ENCODE measurements at places on chromosomes 16 and 17.
A peak's percentile ranks its signal among the peaks of the same experiment; 100 is the strongest.

- DNase-seq: no peak
Observed at GRCh38 chr17:75684249-75684648, 17.1 kb downstream of the SAP30BP start.

DNA sequence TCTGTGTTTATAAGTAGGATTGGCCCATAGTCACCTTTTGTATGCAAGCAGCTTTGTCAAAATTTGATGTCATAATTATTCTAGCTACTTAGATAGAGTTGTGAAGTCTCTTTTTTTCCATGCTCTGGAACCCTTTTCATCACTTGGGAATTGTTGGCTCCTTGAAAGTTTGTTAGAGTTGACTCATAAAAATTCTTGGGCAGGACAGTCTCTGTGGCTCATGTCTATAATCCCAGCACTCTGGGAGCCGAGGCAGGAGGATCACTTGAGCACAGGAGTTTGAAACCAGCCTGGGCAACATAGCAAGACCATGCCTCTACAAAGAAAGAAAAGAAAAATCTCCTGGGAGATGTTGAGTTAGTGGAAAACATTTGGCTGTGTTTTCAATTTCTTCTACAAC lies 45.7 kb upstream of the MRC2 start:
- DNase-seq: no peak

DNA sequence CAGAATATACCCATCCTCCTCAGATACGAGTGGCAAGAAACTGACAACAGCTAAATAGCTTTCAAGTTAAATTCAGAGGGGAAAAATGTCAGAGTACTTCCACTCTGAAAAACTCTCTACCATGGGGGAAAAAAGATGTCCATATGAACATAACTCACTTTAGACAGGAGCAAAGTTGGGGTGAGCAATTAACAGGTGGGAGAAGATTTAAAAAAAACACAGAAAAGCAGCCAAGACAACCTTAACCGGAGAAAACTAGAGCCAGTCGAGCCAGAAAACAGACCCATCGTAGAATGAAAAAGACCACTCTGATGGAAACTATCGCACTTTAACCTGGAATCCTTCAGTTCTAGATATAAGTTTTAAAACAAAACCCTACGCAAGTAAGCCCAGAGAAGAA lies 833 bp downstream of the TERF2 start:
- no peak for DNase-seq

GRCh38 chr16:14028202-14028601 lies 42.9 kb upstream of the MRTFB start:
- no peak for DNase-seq

- no peak for DNase-seq
Observed at GRCh38 chr17:56602292-56603130, 9.0 kb downstream of the NOG start.

DNA sequence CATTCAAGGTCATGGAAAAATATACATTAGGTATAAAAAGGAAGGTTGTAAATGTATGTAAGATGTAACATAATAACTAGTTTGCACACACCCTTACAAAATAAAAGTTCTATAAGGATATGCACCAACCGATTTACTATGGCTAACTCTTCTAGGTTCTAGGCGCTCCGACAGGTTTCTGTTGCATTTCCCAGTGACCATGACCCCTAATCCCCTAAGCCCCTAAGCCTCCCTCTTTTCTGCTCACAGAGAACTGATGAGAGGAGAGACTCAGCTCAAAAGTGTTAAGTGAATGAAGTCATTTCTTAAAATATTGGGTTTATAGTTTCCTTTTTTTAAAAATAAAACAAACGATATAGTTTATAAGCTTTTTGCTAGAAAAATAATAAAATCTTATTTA lies 30.0 kb upstream of the HEATR6 start:
- DNase-seq: no peak

DNA sequence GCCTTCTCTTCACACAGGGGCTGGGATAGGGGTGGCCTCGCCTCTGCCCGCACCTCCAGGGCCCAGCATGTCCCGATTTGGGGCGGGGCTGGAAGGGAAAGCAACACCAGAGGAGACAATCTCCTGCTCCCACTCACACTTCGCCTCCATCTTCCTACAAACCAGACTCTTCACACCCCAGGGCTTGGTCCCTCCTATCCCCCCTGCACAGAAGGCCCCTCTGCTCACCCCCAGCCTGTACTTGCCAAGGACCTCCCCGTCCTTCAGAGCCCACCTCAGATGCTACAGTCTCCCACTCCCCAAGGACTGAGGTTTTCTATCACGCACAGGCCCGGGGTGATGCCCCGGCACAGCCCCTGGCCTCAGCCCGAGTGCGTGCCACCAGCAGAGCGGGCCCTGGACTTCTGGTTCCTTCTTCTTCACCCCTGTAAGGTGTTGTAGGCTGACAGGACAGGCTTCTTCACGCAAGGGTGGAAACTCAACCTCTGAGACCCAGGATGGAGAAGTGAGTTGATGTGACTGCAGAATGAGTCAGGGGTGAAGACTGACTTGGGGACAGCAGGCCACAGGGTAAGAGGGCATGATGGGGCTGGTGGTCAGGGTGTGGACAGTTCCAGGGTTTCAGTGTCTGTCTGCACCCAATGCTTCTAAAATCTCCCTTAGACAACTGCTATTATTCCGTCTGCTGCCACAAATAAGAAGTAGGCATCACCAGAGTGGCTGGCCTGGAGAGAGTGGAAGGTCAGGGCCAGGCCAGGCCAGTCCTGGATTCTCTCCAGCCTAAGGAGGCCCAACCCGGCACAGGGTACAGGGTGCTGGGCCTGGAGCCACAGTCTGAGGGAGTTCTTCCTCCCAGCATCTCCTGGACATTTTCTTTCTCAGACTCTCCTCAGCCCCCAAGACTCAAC lies 2.5 kb downstream of the ITGAE start:
- no peak for DNase-seq

DNA sequence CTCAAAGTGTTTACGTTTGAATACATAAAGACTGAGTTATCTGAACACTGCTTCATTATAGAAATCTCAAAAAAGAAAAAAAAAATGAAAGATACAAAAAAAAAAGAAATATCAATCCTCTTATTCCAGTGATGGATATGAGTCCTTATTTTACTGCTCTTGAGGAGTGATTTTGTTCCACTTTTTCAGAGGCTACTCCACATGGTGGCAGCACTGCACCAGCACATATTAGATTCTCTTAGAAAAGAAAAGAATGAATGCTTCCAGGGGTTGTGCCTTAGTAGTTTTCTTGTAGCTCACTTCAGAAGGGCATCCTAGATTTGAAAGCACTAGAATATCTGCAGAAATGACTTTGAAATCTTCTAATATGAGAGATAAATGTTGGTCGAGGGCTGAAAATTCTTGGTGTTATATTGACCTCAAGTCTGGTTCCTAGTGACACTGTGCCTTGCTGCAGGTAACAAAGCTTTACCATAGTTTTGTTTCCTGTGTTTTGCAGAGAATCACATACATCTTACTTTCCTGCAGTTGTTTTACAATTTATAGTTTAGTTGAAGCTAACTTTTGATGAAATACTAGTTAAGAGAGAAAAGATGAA lies 25.9 kb downstream of the AP2B1 start:
- no peak for DNase-seq

- DNase-seq: no peak
Observed at GRCh38 chr16:83935005-83935857, 17.8 kb upstream of the OSGIN1 start.

DNA sequence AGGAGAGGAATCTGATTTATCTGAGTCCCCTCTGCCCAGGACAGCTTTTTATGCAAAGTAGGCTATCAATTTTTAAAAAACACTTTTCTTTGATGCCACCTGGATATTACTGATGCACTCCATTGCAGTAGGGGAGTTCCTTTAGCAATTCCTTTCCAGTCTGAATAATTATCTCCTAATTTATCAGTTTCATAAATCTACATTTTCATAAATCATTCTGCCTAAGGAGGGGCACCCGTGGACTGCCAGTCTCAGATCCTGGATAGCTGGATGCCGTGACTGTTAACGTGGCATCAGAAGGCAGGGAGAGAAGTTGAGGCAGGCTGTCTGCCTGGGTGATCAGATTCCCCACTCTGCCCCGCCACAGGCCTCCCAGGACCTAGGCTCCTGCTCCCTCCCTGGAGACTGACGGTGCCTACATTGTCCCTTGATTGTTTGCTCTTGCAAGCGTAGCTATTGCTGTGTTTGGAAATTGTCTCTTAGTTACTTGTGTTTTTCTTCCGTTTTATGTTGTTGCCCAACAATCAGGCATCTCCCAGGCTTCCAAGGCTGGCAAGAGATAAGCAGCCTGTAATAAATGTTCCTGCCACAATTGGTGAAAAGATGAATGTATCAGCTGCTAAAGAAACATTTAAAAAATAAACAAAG lies 75.2 kb downstream of the KATNIP start:
- no peak for DNase-seq

DNA sequence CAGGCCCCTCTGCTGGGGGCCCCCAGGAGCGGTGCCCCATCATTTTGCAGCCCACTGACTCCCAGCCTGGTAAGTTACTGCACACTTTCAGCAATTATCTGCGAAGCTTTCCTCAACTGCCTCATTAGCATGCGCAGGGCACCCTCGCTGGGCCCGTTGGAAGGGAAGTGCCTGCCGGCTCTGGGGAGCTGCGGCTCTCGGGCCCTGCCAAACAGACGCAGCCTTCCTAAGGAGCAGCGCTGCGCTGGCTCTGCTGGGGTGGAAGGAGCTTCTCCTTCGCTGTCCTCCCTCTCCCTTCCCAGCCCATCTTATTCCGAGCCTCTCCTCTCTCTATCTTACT lies 71.0 kb downstream of the RBBP6 start:
- DNase-seq: no peak

DNA sequence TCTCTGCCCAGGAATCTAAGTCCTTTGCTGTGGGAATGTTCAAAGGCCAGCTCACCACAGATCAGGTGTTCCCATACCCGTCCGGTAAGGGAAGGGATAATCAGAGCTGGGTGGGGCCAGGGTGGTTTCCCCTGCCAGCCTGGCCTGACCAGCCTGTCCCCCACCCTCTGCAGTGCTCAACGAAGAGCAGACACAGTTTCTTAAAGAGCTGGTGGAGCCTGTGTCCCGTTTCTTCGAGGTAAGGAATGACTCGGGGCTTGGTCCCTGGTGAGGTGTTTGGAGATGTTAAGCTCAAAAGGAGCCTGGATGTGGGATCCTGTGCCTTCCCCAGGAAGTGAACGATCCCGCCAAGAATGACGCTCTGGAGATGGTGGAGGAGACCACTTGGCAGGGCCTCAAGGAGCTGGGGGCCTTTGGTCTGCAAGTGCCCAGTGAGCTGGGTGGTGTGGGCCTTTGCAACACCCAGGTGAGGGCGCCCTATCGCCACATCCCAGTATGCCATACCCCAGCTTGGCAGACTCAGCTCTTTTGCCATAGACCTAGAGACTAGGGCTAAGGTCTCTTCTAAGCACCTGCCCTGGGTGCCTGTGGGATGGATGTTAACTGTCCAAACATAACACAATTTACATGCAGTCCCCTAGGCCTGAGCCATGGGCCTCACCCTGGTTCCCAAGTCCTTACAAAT lies 997 bp downstream of the ACADVL start:
- DNase-seq: peak; percentile 76

DNA sequence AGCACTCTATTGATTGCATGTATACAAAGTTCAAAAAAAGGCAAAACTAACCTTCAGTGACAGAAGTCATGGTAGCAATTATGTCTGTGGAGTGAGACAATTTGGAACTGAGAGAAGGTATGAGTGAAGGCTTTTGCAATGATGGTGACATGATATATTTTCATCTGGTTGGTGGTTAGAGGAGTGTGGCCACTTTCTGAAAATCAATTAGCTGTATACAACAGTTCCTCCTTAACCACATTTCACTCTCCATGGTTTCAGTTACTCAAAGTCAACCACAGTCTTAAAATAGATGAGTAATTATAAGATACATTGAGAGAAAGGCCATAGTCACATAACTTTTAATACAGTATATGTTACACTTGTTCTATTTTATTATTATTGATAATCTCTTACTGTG lies 26.2 kb downstream of the ADAMTS18 start:
- no peak for DNase-seq

- DNase-seq: no peak
Observed at GRCh38 chr17:72510351-72511016, 389.7 kb downstream of the SOX9 start.

DNA sequence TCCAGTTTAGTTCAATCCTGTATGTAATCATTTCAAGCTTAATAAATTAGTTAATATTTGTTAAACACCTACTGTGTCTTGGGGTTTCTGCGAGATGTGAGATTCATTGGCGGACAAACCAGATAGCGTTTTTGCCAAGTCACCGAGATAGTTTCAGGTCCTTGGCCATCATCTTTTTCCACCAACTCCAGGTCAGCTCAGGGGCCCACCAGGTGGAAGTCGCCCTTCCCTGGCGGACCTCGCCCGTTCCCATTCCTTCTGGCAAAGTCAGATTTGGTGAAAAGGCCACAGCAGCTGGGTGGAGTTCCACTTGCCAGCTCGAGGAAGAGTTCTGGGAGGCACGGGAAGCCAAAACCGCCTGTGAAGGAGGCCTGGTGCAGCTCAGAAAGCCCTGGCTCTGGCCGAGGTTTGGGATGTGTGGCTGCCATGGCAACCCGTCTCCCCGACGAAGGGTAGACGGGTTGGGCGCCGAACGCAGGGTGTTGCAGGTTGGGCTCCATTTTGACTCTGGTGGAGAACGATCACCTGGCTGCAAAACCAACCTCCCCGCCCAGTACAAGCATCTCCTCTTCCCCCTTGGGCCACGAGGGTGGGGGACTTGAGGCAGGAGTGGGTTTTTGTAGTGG lies 39.5 kb downstream of the CMIP start:
- no peak for DNase-seq

DNA sequence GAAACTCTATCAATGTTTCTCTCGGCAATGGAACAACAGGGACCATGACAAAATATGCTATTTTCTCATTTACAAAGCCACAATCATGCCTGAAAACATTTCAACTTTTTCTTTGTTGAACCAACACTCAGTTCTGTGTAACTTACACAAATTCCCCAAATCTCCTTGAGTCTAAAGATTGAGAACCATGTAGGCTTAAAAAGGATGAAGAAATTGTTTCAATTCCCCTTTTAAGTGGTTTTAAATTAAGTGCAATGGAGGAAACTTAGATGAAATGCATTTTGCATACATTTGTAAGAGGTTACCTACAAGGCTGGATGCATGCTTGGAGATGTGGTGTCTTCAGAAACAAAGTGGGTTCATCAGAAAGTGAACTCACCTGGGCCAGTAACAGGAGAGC lies 566.4 kb upstream of the CDH11 start:
- DNase-seq: no peak

GRCh38 chr16:14562691-14563491 lies 67.2 kb downstream of the PARN start:
- DNase-seq: no peak

DNA sequence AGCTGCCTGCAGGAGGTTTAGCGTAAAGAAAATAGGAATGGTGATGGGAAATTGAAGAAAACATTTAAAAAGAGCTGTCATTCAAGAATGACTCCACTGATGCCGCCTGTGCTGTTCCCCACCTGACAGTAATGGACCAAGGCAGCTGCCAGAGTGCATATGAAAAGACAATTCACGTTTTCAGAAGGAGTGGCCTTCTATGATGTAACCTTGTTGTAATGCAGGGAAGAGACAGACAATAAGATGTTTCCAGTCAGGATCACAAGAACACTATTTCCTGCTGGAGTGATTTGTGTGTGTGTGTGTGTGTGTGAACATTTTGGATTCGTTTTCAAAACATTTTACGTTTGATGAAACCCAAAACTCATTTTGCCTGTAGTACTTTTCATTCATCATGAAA lies 203.7 kb downstream of the LGALS9B start:
- no peak for DNase-seq

GRCh38 chr16:26058326-26058725 lies 366.6 kb downstream of the HS3ST4 start:
- DNase-seq: no peak

- no peak for DNase-seq
Observed at GRCh38 chr16:56119133-56119532, 72.2 kb upstream of the GNAO1 start.
